Activated T-cell treated with anti-CD3 and anti-CD28 coated beads for 1 hour (primary cell): ENCODE measurements at places on chromosomes 7 and 10.

DNA sequence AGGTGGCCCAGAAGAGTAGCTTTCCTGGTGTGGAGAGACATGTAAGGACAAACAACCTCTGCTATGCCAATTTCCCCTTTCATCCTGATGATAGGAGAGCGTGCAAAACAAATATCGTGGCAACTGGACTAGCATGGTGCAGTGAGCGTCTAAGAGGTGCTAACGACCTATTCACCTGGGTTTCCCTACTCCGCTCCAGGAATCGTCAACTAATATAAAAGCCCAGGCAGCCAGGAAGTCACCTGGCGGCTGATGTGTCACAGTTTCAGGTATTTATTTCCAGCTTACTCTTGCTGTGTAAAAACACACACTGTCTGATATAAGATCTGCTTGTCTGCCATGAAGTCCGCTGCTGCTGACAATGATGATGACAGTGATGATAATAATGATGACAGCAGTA, 56.5 kb upstream of the EFCAB10 start:
- DNase-seq, result no peak

- DNase-seq, result no peak
These were observed 217.8 kb downstream of the TFEC start for GRCh38 chr7:115812794-115813193.

DNA sequence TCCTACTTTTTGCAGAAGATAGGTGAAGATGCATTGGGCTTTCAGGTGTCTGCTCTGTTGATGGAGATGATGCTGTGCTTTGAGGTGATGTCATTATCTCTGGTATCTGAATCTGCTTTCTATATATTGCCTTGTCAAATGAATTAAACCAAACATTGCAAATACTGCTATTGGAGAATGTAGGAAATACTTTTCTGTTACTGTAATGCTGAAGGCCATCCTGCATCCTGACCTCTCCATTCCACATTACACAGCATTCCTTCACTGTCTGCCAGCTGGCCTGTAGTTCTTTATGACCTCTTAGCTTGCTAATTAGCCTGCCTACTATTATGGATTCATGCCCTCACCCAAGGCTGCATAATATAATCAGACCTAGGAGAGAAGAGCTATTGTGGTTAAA, 73.2 kb downstream of the VCL start:
- DNase-seq, result no peak

DNA sequence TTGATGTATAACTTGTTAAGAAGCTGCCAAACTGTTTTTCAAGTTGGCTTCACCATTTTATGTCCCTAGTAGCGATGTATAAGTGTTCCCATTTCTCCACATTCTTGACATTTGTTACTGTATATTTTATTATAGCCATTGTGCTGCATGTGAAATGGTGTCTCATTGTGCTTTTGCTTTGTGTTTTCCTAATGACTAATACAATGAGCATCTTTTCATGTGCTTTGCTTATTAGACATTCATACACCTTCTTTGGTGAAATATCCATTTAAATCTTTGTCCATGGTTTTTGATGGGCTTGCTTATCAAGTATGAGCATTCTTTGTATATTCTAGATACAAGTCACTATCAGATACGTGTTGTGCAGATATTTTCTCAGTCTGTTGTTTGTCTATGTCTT, 203.0 kb downstream of the CCSER2 start:
- DNase-seq, result no peak

DNA sequence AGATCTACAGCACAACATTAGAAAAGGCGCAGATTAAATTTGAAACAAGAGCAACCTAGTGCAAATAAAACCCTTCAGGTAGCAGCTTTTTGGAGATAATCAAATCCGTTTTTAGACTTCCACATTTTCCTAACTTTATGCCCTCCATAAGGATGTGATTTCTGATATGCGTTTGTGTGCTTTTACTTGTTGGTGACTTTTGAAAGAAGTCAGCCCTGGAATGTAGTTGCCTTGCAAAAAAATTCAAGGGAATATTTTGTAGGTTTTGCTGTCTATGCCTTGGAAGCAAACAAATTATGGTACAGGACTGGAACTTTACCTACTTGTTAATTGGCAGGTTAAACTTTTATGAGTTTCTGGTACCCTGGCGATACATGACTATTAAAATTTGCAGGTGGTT, 86.7 kb upstream of the HDAC9 start:
- no peak for DNase-seq

DNA sequence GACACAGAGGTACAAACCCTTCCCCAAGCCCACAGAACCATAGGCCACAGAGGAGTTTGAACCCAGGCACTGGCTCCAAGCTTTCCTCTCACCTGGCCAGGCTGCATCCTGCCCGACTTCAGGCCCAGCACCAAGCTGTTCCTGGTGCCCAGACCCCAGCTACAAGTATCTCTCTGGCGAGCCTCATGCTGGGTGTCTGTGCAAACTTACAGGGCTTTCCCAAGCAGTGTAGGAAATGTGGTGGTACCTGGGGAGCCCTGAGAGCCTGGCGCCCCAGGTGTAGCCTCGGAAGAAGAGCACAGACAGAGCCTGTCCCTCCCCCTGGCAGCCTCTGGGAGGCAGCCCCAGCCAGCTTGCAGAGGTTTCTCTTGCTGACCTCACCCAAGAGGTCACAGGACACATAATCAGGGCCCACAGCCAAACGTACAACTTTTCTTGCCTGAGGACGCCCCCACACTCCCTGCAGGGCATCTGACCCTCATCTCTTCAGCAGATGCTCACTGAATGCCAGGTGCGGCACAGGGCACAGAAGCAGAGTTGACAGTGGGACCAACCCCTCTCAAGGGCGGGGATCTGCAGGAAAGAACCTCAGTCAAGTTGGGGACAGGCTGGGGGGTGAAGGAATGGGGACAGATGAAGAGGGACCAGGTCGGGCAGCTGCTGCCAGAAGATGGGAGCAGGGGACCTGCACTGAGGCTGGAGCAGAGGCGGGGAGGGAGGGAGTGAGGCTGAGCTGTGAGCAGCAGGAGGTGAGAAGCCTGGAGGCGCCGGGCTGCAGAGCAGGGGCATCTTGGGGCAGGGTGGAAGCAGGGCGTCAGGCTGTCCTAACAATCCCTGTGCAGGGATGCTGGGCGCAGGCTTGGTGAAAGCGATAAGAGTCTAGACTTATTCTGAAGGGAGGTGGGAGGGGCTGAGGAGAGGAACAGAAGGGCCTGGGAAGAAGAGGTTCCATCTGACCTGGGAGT, 16.3 kb upstream of the MYL7 start:
- no peak for DNase-seq

DNA sequence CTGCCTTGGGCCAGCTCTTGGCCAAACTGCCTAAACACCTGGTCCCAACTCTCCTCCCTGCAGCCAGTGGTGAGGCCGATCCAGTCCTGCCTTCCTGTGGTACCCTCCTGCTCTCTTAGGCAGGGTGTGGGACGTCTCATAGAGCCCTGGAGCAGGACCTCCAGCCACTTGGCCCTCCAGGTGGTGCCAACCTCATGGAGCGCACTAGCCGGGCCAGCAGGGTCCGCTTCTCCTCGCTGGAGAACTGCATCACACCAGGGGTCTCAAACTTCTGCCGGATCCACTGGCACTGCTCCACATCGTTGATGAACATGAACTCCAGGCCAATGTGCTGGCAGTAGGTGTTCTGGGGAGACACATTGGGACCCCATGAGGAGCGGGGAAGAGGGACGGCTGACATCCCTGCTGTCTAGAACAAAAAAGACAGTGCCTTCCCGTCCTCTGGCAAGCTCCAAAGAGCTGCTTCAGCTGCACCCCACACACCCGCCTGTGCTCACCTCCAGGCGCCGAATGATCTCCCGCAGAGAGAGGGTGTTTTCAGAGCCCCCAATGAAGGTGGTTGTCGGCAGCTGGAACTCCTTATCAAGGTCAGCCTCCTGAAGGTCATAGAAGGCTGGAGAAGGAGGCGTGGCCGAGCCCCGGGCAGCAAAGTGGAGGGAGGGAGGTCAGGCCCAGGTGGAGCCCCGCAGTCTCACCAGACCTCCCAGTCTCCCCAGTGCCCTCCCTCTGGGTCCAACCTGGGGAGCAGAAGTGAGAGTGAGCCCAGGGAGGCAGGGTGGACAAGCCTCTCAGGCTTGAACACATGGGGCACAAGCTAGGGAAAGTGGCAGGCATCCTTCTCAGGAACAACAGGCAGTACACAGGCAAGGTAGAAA, 10.2 kb downstream of the OGDHL start:
- DNase-seq, result no peak

DNA sequence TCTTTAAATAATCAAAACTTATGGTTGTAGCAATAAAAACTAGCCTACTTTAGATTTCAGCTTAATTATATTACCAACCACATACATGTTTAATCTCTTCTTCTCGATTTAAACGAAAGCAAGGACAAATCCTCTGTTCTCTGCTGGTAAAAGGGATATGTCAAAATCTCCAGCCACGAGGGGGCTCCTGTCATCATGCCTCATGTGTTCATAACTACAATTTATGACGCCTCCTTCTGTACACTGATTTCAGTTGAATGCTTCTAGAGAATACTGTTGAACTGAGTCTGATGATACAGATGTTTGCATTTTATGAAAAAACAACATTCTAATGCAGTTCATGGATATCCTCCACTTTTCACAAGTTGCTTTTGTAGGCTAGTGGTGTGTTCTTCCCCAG, 220.0 kb upstream of the DPP6 start:
- DNase-seq, result no peak

DNA sequence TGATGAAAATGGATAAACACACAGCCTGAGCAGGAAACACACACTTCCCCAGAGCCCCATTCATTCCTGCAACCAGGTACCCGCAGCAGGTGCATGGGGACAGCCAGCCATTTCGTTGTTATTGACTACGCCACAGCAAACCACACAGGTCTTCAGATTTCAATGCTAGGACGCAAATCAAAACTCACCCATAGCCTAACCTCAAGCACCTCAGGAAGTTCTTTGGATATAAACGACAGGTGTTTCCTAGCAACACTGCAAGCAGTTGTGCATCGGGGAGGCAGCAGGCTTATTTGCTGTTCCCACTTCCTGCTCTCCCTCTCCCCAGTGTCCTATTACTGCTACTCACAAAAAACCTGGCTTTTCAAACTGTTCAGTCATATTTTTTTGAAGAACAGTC, 176.5 kb upstream of the FRMD4A start:
- DNase-seq, result no peak

GRCh38 chr7:159030490-159031134, 114.1 kb downstream of the VIPR2 start:
- DNase-seq, result no peak

GRCh38 chr10:71727105-71727737, 7.6 kb upstream of the C10orf105 start:
- DNase-seq, result no peak

DNA sequence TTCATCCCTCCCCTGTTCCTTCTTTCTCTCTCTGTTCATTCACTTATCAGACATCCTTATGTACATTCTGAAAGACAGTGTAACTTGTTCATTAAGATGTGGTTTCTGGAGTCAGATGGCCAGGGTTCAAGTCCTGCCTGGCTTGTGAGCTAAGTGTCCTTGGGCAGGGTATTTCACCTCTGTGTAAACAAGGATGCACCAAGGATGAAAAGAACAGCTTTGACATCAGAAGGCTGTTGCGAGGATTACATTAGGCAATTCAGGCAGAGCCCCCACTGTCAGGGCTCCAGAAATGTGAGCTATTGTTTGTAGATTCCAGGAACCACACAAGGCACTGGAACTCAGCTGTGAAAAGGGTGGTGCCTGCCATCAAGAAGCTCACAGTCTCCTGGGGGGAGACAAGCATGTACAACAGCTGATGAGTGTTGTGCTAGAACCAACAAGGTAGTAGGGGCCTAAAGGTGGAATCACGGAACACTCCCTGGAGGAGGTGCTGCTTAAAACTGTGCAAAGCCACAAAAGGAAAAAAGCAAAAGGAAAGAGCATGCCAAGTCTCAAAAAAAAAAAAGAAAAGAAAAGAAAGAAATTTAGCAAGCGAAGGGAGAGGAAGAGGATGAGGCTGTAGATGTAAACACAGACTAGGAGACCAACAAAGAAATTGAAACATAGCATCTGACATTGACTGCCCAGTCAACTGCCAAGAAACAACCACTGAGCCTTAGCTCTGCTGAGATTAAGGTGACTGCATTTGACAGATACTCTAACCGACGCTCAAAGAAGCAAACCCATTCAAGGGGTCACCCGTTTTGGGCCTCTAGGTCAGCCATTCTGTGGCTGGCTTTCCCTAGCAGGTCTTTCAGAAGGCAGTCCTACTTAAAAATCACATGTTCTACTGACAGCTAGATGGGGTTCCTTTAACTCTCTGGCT, 12.5 kb downstream of the PDLIM1 start:
- no peak for DNase-seq

DNA sequence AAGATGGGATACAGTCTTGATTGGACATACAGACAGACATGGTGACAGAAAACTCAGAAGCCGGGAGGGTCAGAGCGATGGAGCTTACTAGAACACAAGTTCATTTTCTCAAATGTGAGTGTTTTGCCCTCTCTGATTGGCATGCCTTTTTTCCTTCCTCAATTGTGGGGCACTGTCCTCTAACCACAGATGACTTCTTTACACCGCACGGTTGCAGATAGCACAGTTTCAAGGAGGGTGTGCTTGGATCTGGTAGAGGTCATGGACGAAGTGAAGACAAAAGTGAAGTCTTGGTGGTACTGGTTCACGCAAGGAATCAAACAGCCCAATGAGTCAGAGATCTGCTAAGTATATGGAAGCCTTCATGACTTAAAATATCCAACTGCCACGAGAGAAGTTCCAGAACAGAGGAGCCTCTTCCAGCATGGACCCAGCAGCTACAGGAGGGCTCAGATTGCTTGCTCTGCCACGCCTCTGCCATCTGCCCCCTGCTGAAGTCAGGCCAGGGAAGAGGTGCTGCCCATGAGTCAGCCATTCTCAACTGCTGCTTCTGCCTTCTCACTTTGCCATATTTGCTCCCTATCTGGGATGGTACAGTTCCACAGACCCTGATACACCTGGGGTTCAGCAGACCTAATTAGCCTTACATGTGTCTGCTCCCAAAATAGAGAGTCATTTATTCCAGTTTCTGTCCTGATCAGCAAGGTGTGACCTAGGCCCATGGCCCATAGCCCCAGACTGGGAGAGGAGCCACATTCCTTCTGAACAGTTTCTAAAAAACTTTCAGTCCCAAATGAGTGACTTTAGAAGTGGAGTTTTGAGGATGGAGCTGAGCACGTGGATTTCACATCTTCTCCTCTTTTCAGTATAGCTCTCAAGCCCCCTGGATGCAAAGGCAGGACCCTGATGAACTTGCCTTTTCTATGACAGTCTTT, 413.8 kb downstream of the KCNMA1 start:
- DNase-seq, result no peak

DNA sequence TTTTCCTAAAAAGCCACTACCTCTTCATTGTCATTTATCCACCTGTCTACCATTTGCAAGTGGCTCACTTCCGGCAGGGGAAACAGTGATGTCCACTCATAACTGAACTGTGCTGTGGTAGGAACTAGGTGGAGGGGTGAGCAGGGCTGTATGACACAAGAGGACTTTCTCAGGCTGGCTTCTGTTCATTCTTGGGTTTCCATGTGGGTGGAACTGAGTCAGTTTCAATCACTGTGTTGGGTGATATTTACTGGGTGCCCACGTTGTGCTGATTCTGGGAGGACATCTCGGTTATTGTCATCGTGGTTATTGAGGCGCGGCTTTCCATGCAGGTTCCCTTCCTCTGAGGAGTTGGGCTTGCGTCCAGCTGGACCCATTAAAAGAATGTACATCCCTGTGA, 38.8 kb downstream of the RAMP3 start:
- DNase-seq, result no peak

GRCh38 chr10:119208553-119208940, 1.2 kb downstream of the GRK5 start:
- DNase-seq, result no peak

GRCh38 chr10:44923611-44924010, 12.5 kb downstream of the TMEM72 start:
- DNase-seq, result no peak
